ENCODE measurements at places on chromosomes 12 and 14.

DNA sequence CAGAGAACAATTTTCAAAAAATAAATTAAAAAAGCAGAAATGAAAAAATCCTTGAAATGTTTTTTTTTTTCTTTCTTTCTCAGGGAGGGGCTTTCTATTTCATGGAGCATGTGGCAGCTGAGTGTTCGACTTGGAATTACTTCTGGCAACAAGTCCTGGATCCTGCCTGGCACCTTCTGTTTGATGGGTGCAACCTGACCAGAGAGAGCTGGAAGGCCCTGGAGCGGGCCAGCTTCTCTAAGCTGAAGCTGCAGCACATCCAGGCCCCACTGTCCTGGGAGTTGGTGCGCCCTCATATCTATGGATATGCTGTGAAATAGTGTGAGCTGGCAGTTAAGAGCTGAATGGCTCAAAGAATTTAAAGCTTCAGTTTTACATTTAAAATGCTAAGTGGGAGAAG lies 22.5 kb upstream of the HIGD1C start:
- no peak for DNase-seq

DNA sequence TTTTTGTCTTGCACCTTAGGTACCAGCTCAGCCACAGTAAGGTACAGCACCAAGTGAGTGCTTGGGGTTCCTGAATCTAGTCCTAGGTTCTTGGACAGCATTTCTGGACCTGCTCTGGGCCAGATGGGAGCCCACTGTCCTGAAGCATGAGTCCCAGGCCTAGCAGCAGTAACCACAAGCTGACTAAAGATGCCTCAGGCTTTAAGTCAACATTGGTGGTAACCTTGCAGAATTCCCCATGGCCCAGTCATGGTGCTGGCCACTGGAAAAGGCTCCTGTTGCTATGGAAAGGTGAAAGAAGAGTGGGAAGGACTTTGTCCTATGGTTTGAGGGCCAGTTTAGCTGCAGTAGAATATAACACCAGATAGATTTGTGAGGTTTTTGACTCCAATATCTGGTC lies 86.9 kb upstream of the CLEC14A start:
- no peak for DNase-seq

- DNase-seq: no peak
Measured at GRCh38 chr12:52632656-52633055, 14.3 kb upstream of the KRT73 start.

DNA sequence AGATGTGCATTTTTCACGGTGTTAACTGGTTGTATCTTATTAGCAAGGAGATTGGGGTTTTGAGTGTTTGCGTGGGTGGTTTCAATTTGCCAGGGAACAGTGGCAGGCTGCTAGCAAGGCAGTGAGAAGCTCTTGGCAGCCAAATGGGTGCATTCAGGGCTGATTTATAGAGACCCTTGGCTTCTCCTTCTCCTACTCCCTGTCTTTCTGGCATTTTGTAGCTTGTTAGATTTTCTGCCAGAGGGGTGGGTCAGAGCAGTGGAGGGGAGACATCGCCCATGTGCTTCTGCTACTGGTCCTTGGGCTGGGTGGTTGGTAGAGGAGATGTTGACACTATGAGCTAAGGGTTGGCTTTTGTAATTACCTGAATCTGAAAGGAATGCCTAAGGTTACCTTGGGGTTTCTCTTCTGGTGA lies 9.6 kb downstream of the CALM1 start:
- no peak for DNase-seq

GRCh38 chr12:128458301-128458974 lies 191.5 kb downstream of the TMEM132C start:
- DNase-seq: no peak

- DNase-seq: no peak
Measured at GRCh38 chr14:70563869-70564268, 29.1 kb upstream of the ADAM20 start.

DNA sequence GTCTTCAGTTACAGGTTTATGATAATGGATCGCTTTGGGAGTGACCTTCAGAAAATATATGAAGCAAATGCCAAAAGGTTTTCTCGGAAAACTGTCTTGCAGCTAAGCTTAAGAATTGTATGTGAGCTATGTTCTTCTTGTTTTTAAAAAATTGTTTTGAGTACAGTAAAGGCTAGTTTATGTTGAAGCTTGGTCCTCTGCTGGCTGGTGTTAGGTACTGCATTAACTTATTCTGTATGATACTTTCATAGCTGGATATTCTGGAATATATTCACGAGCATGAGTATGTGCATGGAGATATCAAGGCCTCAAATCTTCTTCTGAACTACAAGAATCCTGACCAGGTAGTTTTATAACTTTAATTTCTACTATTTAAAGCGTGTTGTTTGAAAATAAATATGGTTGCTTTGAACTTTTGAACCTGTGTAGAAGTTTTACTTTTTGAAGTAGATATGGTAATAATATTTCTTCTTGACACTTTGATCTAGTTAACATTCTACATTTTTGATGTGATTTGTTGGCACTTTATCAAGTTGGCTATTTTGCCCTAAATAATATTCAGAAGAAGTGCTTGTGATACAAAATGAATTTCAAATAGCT lies 55.7 kb downstream of the VRK1 start:
- DNase-seq: no peak

- peak; percentile 49 for DNase-seq
Measured at GRCh38 chr14:80987235-80988032, 32.0 kb downstream of the TSHR start.

DNA sequence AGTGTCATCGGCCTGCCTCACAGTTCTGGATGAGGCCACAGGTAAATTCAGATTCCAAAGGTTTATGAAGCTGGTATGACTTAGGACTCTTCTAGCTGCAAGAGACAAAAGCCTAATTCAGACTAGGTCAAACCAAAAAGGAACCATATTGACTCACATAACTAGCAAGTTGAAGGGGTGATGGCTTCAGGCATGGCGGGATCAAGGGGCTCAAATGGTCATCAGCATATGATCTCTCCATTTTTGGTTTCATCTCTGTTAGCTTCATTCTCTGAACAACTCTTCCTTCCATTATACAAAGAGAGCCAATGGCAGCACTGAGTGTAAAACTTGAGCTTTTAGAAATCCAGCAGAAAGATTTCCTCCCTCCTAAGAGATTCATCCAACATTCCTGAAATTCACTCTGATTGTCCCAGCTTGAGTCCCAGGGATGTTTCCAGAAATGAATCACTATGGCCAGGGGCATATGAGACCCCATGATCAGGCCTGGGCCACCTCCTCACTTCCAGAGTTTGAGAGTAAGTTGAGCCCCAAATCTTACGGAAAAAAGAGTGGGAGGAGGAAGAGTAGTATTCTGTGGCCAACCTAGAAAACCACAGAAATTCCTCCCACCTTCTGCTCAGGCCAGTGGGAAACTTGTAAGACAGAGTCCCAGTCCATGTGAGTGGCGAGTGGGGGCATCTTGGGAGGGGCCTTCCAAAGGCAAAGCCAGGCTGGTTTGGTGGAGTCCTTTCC lies 2.0 kb upstream of the MAP1LC3B2 start:
- no peak for DNase-seq

GRCh38 chr14:92987713-92988510 lies 65.0 kb downstream of the CHGA start:
- no peak for DNase-seq

GRCh38 chr14:39175445-39176262 lies 600 bp downstream of the PNN start:
- DNase-seq: no peak

DNA sequence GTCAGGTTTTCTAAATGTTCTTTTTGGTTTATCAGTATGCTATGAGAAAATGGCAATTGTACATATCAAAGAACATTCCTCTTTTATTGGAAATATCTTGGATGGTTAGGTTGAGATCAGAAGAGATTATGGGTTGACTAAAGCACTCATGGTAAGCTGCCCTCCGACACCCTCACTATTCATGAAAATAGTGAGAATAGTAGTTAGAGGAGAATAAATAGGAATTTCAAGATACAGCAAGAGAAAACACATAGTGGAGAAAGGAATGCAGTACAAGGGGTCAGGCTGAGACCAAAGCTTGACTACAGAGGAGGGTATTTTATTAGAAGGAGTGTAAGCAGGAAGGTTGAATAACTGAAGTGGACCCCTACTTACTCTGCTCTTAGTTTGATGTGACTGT lies 112.5 kb downstream of the PTPRQ start:
- DNase-seq: no peak

DNA sequence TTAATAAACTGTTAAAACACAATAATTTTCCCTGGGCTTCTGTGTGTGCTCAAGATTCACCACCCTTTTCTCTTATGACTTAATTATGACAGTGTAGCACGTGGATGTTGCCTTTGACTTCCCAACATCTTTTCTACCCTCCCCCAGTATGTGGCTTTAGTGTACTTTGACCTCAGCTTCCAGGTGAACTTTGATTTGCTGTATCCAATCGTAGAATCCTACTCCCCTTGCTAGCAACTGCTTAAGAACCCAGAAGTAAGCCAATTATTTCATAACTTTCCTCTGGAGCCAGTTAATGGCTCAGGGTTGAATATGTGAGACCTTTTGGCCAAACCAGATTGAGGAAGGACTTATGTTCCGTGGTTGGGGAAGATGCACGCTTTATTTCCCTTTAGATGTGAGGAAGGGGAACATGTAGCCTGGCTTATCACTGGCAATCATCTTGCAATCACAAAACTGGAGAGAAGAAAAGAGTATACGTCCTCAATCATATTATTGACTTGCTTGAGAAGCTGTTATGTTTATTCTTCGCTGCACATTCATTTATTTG lies 259.6 kb upstream of the ATP2B1 start:
- no peak for DNase-seq

GRCh38 chr12:123163227-123163626 lies 12.3 kb upstream of the PITPNM2 start:
- DNase-seq: no peak

- DNase-seq: no peak
Measured at GRCh38 chr14:95122621-95122945, 34.7 kb downstream of the DICER1 start.

GRCh38 chr12:24904871-24905270 lies 44.0 kb downstream of the BCAT1 start:
- DNase-seq: no peak

Data from right hindlimb (tissue), 1 donor.